Endothelial cell of coronary artery (primary cell): ENCODE measurements at places on chromosomes 11 and 22. TPM values are rescaled to one million over a fixed set of nuclear protein-coding genes. Genes with fewer than 3 reads are reported as not detected.

The RASGRP2 gene
- 0.81 and 2.6 TPM in 2 replicates for total RNA-seq

The CHID1 gene
- total RNA-seq = 34.7 and 45.0 TPM in 2 replicates

The ACTN3 gene
- 0.09 TPM in 1 of 2 replicates, not detected in the other for total RNA-seq

The MS4A4E gene
- not detected in 2 replicates for total RNA-seq

The FREY1 gene
- 0.54 and 0.75 TPM in 2 replicates for total RNA-seq

The NOX4 gene
- total RNA-seq = 19.8 and 27.5 TPM in 2 replicates

The MAJIN gene
- total RNA-seq = not detected in 2 replicates

The APOBEC3B gene
- 0.38 and 1.3 TPM in 2 replicates for total RNA-seq

The TEX12 gene
- total RNA-seq = 0.09 TPM in 1 of 2 replicates, not detected in the other

The TSPAN4 gene
- 63.9 and 81.4 TPM in 2 replicates for total RNA-seq

The MRGPRE gene
- total RNA-seq = not detected in 2 replicates

The GALNT18 gene
- 0.63 and 3.0 TPM in 2 replicates for total RNA-seq

The RAG2 gene
- total RNA-seq = not detected in 2 replicates

The MRPL48 gene
- 31.7 and 31.9 TPM in 2 replicates for total RNA-seq

The KRTAP5-11 gene
- total RNA-seq = not detected in 2 replicates

The HOATZ gene
- not detected in 2 replicates for total RNA-seq

The OR52N5 gene
- not detected in 2 replicates for total RNA-seq

The HEPHL1 gene
- total RNA-seq = not detected in 2 replicates
